ENCODE measurements at places on chromosomes 1 and 21.

- no peak for DNase-seq
Measured at GRCh38 chr1:82423174-82423815, 622.6 kb downstream of the ADGRL2 start.

DNA sequence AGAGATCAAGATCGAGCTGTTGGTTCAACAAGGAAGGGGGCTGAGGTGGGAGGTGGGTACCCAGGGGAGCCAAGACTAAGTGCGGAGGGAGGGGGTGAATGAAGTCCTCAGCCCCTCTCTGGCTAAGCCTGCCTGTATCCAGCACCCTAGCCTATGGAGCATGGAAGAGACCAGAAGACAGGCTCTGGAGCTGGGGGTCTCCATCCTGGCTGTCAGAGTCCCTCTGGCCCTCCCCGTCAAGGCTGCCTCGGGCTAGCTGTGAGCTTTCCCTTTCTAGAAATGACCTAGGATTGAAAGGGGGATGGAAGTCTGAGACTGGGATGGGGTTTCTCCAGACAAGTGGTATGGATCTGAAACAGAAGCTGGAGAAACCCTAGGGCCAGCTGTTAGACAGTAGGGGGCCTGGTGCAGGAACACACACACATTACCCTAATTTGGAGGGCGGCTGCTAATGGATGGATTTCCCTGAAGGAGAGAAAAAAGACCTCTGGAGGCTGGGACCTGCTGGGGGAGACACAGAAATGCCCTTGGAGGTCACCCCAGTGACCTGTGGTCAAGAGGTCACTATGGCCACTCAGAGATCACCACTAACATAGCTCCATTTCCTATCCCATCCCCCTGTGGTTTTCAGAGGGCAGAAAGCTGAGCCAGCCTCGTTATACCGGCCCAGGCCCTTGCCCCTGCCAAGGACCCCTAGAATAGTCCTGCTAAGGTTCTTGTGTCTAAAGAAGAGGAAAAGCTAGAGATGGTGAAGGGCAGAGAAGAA is 107.8 kb downstream of the TMEM53 start:
- DNase-seq: no peak

- DNase-seq: no peak
Measured at GRCh38 chr1:53919675-53920066, 25.7 kb downstream of the DIO1 start.

- no peak for DNase-seq
Measured at GRCh38 chr1:207766569-207766968, 14.7 kb downstream of the CD46 start.

- no peak for DNase-seq
Measured at GRCh38 chr1:100565533-100565932, 27.6 kb downstream of the GPR88 start.

DNA sequence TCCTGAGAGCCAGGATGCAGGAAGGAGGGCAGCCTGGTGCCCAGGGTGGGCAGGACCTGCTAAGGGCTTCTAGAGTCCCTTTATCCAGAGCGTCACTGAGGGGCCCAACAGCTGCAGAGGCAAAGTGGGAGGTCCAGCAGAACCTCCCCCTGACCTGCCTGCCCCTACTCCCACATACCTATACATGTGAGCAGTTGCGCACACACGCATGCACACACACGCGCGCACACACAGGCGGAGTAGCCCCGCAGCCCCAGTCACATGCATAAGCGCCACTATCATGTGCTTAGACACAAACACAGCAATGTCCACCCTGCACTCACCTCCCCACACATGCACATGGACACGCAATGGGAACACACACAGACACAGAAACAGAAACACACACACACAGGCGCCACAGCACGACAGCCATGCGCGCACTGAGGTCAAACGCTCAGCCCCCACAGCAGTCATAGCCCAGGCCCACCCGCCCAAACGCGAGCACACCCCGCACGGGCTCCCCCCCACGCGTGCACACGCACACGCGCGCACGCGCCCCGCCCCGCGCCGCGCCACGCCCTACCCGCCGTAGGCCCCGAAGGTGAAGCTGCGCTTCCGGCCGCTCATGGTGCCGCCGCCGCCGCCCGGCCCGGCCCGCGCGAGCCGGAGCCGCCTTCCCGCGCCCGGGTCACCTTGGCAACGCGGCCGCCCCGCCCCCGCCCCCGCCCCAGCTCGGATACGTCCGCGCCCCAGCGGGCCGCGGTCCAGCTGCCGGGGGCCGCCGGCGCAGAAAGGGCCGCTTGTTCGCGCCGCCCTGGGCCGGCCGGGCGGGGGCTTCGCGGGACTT is 17.7 kb downstream of the RAP1GAP start:
- DNase-seq: no peak

GRCh38 chr21:41786509-41786987 is 19.7 kb upstream of the RIPK4 start:
- DNase-seq: no peak

- no peak for DNase-seq
Measured at GRCh38 chr1:15972409-15972808, 3.5 kb downstream of the ZBTB17 start.

- DNase-seq: no peak
Measured at GRCh38 chr1:111793923-111794322, 38.2 kb downstream of the DDX20 start.

- no peak for DNase-seq
Measured at GRCh38 chr21:41361786-41362604, at the start of gene MX2. Gene MX2, plus strand, starts transcription at chr21:41362027. Its CDS starts 14,880 bp downstream, at chr21:41376907.

- no peak for DNase-seq
Measured at GRCh38 chr1:11147197-11147770, 41.9 kb upstream of the ANGPTL7 start.

- DNase-seq: no peak
Measured at GRCh38 chr21:27306206-27306605, 339.3 kb upstream of the ADAMTS5 start.

GRCh38 chr1:221699577-221699976 is 42.3 kb downstream of the DUSP10 start:
- DNase-seq: no peak

DNA sequence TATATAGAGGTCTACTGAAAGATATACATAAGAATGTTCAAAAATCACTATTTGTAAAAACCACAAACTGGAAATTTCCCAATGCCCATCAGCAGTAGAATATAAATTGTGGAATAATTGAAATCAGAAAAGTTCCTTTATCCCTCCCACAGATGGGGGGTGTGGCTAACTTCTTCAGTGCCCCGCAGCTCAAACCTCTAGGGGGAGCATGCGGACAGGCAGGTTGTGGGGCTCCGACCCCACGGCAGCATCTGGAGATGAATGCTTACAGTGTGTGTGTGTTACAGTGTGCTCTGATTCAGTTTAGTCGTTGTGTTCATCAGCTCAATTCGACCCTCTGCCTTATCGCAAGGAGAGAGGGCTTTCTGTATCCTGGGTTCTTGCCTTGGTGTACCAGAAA is 262.1 kb upstream of the LRRC7 start:
- peak; percentile 18 for DNase-seq

- no peak for DNase-seq
Measured at GRCh38 chr1:244755673-244756072, 79.8 kb upstream of the COX20 start.

DNA sequence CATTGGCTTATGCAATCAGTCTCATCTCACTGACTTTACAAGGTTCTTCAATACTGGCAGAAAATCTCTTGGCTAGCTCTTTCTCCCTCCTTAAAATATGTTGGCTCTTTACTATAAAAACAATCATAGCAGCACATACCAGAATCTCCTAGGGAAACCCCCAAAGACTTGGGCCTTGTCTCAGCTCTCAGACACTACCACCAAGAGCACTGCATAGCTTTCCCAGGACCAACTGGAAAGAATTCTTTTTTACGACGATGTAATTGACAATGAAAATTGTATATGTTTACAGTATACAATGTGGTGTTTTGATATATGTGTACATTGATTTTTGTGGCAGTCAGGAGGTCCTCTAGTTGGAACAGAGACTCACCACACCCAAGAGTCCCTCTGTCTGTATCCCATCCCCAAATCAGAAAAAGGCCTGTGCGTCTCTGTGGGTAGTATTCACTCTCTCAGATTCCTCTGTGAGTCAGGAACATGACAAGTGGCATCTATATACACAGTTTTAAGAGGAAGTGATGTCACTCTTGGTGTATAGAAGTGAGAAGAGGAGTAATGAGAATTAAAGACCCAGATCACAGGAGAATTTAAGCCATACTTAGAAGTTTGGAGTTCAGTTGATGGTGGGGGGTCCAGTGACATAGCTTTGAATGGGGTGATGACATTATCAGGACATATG is 21.1 kb downstream of the SMAP2 start:
- no peak for DNase-seq

DNA sequence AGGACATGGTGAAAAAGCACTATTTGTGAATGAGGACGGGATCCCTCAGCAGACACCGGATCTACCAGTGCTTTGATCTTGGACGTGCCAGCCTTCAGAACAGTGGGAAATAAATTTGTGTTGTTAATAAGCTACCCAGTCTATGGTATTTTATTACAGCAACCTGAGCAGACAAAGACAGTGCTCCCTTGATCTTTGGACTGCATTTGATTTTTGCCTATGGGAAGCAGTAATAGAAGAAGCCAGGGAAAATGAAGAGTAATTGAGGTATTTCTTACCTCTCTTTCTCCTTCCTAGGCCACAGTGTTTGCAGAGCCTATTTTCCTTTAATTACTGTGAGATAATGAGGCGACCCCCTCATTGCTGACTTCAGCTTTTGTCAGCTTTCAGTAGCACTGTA is 87.9 kb downstream of the PDE4B start:
- no peak for DNase-seq

DNA sequence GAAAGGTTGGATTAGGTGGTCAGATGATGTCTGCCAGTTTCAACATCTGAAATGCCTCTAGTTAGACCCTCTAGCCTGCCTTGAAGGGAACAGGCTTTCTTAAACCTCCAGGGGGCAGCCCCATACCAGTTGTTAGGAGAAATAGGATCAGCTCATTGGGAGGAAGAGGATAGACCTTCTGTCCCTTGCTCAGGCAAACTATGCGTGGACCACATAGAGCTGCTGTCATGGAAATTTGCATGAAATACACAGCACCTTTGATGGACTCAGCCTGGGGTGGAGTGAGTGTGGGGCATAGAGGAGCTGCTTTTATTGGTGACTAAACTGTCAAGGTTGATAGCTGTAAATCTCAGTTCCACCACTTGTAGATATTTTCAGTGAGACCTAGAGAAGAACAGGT is 38.4 kb upstream of the SPAG17 start:
- DNase-seq: no peak

DNA sequence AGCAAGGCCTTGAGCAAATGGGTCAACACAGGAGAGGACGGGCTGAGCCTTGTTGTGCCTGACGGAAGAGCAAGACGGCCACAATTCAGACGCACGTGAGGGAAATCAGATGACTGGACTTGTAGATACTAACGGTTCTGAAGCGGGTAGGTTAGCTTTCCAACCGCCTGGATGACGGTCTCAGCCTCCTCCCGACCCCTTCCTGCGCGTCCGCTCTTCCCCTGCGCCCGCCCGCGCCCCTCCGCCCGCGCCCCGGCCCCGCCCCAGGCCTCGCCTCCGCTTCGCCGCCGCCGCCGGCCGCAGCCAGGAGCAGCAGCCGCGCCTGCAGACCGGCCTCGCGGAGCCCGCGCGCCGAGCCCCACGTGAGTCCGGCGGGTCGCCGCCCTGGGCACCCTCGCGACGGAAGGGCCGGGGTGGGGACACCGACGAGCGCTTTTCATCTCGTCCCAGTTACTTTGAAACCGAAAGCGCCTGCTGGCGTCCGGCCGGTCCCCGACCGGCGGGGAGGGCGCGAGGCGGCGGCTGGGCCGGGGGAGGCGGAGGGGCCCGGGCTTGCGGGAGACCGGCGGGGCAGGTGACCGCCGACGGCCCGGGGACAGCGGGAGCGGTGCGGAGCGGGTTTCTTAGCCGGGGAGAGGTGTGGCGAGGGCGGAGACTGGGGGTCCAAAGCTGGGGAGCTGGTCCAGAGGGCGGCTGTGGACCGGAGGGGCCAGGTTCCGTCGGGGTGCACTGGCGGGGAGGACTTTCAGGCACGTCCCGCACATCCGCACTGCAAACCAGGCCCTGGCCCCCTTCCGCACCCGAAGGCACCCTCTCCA is at the start of gene TRAF5:
TRAF5 (plus strand) TSS at position 306 of the 818 bp plus-strand sequence. CDS start 26,407 bp downstream, outside the sequence.
- no peak for DNase-seq

GRCh38 chr21:43983390-43983789 is 28.7 kb upstream of the TRAPPC10 start:
- DNase-seq: no peak

- DNase-seq: no peak
Measured at GRCh38 chr1:48889082-48889481, 112.4 kb upstream of the BEND5 start.

DNA sequence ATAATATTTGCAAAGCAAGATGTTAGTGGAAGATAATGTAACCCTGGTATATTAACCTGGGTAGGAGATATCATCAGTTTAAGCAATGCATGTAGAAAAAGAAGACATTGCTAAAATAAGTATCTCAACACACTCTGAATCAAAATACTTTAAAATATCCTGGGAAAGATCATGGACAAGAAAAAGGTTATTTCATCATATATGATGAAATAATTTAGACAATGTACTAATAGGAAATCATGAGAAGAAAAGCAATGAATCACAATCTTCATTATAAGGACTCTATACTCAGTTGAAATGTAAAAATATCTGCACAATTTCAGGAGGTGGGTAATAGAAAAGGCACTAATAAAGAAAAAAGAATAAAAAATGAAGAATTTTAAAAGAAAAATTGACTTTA is 158.8 kb downstream of the KCNT2 start:
- DNase-seq: no peak

- peak; percentile 10 for DNase-seq
Measured at GRCh38 chr1:52904927-52905698, 16.4 kb downstream of the ECHDC2 start.

- DNase-seq: no peak
Measured at GRCh38 chr1:244751271-244751895, 84.1 kb upstream of the COX20 start.

GRCh38 chr1:31441970-31442647 is 29.1 kb downstream of the SERINC2 start:
- DNase-seq: no peak

DNA sequence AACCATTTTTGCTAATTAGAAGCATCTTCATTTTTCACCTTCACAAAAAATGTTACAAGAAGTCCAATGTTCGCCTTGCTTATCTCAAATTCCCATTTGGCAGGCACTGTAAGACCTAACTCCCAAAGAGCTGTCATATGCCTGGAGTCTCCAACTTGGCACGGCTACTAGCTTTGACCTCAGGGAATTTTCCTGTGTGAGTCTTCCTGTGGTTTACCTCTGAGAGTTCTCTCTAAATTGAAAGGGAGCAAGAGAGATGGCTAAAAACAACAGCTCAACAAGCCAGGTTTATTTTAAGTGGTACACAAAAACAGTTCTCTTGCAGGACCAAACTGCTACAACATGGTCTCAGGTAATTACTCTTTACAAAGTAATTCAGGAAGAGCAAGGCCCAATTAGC is 756.0 kb upstream of the ADGRL2 start:
- DNase-seq: no peak

- no peak for DNase-seq
Measured at GRCh38 chr1:156064615-156065014, 3.7 kb downstream of the RAB25 start.

GRCh38 chr1:94730450-94730849 is 89.7 kb upstream of the SLC44A3 start:
- no peak for DNase-seq

GRCh38 chr1:160726114-160726497 is 12.9 kb upstream of the SLAMF7 start:
- DNase-seq: no peak

- no peak for DNase-seq
Measured at GRCh38 chr21:46151989-46152926, 3.1 kb downstream of the FTCD start.

Data from HCT116 (cell line).